ENCODE measurements at places on chromosomes 16 and 17.

- no peak for DNase-seq
Observed at GRCh38 chr16:14074544-14074943, 3.4 kb downstream of the MRTFB start.

GRCh38 chr16:31868691-31869167 lies 4.9 kb upstream of the ZNF267 start:
- DNase-seq: peak; percentile 77

DNA sequence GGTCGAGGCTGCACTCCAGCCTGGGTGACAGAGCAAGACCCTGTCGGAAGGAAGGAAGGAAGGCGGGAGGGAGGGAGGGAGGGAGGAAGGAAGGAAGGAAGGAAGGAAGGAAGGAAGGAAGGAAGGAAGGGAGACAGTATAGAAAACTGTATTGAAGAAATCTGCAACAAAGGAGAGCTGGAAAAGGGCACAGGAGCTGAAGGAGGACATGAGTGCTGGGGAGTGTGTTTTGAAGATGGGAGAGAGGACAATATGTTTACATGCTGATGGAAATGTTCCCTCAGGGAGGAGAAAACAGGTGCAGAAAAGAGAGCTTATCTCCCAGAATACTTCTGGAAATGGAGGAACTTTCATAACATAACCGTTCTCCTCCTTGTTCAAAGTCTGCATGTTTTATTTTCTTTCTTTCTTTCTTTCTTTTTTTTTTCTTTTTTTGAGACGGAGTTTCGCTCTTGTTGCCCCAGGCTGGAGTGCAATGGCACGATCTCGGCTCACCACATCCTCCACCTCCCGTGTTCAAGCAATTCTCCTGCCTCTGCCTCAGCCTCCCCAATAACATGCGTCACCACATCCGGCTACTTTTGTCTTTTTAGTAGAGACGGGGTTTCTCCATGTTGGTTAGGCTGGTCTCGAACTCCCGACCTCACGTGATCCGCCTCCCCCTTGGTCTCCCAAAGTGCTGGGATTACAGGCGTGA lies 2.7 kb upstream of the HAP1 start:
- no peak for DNase-seq

- DNase-seq: no peak
Observed at GRCh38 chr16:10978871-10979446, 34.6 kb downstream of the CLEC16A start.

DNA sequence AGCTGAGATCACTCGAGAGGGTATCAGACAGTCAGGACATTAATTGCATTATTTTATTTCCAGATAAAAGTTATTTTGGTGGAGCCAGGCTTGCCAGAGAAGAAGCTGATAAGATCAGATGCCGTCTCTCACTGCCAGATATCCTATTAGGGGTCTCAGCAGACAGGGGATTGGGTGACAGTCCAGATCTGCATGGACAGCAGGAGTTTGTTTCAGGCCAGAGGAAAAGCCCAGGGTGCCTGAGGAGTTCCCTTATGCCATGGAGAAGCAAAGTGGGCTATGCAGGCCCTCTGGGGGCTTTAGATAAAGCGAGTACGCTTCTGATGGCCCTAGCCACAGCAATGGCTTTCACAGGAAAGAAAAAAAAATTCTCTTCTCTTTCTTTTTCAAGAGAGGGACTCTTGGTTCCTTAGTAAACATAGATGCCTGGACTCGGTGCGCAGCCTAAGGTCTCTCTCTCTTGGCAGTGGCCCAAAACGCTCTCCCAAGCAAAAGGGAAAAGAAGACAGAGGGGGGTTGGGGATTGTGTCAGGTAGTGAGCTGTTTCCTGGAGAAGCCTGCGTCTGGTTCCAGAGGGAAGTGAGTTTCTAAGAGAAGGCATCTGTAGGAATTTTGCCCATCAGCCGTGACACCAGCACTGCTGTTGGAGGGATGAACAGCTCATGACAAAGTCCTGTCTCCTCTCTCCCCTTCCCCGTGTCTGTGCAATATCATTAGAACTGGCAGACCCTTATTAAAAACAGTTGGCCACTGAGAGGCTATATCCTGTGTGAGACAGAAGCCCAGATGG lies 166.3 kb upstream of the FOXF1 start:
- DNase-seq: no peak

DNA sequence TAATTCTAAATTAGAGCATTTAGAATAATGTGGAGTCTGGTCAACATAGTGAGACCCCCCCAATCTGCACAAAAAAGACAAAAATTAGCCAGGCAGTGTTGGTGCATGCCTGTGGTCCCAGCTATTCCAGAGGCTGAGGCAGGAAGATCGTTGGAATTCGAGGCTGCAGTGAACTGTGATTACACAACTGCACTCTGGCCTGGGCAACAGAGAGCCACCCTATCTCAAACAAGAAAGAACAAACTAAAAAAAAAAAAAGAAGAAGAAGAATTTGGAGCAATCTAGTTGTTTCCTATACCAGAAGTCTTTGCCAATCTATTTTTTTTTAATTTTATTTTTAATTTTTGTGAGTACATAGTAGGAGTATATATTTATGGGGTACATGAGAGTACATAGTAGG lies 6.0 kb downstream of the CETP start:
- DNase-seq: no peak

GRCh38 chr17:81976332-81977210 lies 858 bp upstream of the ASPSCR1 start:
- DNase-seq: no peak

GRCh38 chr16:57133031-57133430 lies 40.6 kb downstream of the CPNE2 start:
- no peak for DNase-seq

- DNase-seq: no peak
Observed at GRCh38 chr17:12068946-12069345, 48.3 kb downstream of the MAP2K4 start.

- DNase-seq: no peak
Observed at GRCh38 chr17:4956493-4957061, 5.7 kb downstream of the ENO3 start.

- no peak for DNase-seq
Observed at GRCh38 chr16:80372341-80372740, 168.5 kb upstream of the DYNLRB2 start.

GRCh38 chr17:55585629-55586028 lies 74.4 kb upstream of the SMIM36 start:
- no peak for DNase-seq

GRCh38 chr17:38591759-38592241 lies 14.0 kb downstream of the SRCIN1 start:
- peak; percentile 96 for DNase-seq

- no peak for DNase-seq
Observed at GRCh38 chr17:7175330-7175733, 3.8 kb downstream of the ASGR1 start.

- no peak for DNase-seq
Observed at GRCh38 chr16:50819706-50820105, 77.8 kb downstream of the CYLD start.

DNA sequence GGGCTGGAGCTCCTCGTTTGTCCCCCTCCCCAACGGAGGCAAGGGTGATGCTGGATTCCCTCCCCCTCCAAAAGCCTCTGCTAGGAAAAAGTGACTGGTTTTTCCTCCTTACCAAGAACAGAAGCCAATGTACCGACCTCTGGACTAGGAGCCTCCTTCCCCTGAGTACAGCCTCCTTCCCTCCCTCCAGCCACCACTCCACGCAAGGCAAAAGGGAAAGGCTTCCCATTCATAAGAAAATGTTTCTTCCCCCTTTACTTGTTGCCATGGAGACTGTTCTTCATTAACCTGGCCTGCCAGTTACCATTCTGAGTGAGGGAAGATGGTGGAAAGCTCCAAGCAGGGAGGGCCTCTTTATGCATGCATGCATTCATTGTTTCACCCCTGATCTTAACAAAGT lies 4.3 kb upstream of the PIMREG start:
- no peak for DNase-seq

- DNase-seq: no peak
Observed at GRCh38 chr17:79980246-79981043, 55.2 kb downstream of the TBC1D16 start.

GRCh38 chr17:57338257-57338914 lies 82.1 kb downstream of the MSI2 start:
- no peak for DNase-seq

GRCh38 chr16:72677662-72678447 lies 370.1 kb downstream of the ZFHX3 start:
- peak; percentile 45 for DNase-seq

- no peak for DNase-seq
Observed at GRCh38 chr16:74322301-74322710, 25.7 kb downstream of the PSMD7 start.

GRCh38 chr17:57594767-57595166 lies 150.3 kb downstream of the CCDC182 start:
- no peak for DNase-seq

DNA sequence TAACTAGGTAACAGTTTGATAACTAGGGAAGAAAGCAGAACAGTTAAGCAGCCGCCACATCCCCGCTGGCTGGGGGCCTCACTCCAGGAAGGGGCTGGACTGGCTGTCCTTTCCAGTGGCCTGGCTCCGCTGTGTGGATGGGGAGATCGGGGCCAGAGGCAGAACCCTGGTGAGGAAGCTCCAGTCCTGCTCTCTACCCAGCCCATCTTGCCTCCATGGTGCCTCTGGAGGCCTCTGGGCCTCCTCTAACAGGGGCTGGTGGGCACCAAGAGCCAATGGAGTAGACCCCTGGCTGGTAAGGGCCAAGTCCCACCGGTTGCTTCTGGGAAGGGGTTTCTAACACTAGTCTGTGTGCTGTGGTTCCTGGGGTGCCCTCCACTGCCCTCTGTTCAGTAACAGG lies 8.1 kb downstream of the CNP start:
- DNase-seq: no peak

DNA sequence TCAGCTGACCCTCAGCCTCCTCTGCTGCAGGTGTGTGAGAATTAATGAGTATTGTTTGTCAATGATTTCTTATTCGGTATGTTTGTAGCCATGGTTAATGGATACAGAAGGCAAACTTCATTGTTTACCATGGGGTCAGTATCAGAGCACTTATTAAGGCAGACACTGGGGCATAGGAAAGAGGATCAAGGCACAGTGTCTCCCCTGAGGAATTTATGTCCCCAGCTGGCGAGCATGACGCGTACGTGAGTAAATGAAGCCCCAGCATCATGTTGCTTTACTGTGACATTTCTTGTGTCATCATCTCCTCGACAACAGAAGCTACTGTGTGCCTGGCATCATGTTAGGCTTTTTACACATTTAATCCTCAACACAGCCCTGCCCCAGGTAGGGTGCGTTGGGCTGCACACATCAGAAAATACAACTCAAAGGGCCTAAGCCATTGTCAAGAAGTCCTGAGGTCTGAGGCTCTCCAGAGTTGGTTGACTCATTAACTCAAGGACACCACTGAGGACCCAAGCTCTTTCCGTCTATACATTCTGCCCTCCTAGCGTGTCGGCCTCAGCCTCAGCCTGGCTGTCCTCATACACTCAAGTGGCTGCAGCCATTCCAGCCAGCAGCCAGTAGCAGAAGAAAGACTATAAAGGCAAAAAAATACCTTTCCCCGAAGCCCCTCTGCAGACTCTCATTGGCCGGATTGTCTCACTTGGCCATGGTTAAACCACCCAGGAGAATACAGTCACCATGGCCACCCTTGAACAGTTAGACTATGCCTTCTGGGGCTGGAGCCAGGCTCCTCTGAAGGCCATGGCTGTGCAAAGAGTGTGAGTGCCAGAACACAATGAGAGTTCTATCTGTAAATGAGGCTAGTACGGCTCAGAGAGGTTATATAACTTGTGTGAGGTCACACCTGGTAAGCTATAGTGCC lies 13.9 kb upstream of the ZCCHC14 start:
- no peak for DNase-seq

- peak; percentile 52 for DNase-seq
Observed at GRCh38 chr17:44924107-44924544, 8.8 kb upstream of the GFAP start.

DNA sequence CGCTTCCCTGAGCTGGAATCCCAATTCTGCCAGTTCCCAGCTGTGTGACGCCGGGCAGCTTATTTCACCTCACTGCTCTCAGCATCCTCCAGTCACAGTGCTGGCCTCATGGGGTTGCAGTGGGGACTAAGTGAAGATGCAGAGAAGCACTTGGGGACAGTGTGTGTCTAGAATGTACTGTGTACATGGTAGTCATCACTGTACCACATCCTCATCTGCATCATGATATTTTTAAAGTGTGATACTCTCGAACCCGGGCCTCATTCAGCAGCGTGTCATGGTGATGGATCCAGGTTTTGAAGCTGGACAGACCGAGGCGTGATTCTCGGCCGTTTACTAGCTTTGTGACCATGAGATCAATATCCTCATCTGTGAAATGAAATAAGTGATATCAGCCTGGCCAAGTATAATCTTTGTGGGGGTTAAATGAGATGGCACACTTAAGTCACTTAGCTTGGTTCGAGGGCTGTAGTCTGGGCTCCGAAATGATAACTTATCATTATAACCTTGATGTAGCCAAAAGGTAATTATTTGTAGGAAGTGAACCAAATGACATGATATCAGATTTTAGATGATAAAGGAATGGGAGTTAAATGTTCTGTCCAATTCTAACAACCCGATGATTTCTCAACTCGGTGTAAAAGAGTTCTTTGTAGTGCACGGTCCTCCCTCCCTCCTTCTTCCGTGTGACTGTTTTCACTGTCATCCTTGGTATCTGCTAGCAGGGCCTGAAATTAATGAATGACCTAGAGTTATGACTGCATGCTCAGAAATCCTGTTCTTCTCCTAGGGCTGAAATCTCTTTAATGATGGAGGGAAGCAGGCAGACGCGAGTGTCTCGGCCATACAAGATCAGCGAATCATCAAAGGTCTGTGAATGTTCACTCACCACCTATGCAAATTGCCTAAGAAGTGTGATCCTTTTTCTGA lies 2.0 kb downstream of the KLHL36 start:
- DNase-seq: no peak

DNA sequence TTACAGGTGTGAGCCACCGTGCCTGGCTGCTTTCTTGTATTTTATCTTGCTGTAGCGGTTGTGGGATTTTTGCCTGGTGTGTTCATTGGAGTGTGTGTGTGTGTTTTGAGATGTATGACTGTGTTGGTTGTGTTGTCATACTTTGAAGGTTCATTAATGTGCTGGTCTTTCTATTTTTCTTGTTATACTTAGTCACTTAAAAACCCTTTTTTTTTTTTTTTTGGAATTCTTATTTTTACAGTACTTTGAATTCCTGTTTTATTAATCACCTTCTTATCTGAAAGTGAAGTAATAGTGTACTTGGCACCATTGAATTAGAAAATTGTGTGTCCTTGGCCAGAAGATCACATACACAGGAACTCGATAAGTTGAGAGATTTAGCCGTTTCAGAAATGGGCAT lies 30.2 kb downstream of the TENT4B start:
- no peak for DNase-seq

DNA sequence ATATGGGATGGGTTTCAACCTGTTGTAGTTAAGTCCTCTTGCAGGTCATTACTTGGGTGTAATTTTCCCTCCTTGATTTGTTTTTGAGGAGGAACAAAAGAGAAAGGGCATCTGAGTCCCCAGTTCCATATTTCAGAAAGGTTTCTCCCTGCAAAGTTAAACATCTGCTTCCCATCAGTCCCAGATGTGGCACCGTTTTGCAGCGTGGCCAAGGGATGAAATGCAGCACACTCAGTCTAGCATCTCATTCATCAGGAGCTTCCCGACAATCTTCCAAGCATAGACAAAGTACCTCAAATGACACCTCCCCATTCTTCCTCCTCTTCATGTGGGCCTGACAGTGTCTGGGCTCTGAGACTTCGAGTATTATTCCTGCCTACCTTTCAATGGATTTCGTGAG lies 363.7 kb upstream of the SOX9 start:
- no peak for DNase-seq

GRCh38 chr17:48909783-48910182 lies 1.6 kb downstream of the UBE2Z start:
- no peak for DNase-seq

All from T47D (cell line).